ENCODE measurements at places on chromosomes 11 and 22.

DNA sequence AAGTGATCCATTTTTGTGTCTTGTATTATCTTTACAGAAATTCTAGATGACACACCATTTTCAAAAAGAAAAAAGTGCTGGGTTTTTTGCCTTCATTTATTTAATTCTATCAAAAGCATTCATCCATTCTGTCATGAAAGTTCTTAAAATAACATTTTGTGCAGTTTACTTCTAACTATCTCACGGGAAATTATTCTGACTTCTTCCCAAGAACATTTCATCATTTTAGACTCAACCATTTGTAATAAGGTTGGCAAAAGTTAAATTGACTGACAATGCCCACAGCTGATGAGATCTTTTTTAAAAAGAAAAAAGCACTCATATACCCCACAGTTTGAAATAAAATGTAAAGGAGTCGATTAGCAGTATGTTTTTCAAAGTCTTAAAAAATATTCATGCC lies 68.5 kb downstream of the SBF2 start:
- no peak for DNase-seq

DNA sequence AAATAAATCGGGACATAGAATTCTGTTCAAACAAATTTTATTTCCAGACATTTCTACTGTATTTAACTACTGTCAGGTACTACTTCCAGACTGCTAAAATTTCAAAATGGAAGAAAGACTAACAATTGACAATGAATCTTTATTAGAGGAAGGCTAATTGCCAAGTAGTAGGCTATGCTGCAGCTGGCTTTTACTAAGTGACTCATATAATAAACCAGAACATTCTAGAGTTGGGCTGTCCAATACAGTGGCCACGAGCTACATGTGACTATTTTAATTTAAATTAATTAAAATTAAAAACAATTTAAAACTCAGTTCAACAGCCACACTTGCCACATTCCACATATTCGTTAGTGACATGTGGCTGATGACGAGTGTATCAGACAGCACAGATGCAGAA lies 27.6 kb downstream of the CHKA start:
- DNase-seq, result no peak

GRCh38 chr11:971092-971690 lies 45.5 kb downstream of the AP2A2 start:
- no peak for DNase-seq

GRCh38 chr11:57491371-57492061 lies 24.0 kb downstream of the SLC43A1 start:
- DNase-seq, result peak; percentile 54

GRCh38 chr11:35488117-35488516 lies 37.3 kb downstream of the PAMR1 start:
- no peak for DNase-seq

DNA sequence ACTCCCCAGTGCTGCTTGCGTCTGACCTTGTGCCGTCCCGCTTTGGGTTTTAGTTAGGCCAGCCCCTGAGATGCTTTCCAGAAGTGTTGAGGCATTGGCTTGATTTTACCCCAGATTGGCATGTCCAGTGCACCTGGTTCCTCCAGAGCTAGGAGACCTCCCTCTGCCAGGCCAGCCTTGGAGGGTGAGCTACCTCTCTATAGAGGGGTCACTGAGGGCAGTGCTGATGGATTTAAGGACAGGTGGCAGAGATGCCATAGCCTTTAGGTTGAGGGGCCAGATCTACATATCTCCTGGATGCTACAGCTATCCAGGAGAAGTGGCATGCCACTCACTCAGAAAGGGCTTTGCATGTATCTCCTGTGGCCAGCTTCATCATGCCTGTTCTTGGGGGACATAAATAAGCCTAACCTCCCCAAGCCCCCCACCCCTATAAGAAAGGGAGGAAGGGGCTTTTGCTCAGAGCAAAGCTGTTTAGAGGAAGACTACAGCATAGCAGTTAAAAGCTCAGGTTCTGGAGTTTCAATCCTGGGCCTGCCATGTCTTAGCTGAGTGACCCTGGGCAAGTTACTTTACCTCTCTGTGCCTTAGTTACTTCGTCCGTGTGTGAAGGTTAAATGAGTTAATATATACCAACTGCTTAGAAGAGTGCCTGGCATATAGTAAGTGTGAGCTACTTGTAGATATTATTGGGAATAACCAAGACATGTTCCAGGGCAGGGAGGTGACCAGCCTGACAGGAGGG lies 6.4 kb downstream of the UBE2L3 start:
- DNase-seq, result no peak

DNA sequence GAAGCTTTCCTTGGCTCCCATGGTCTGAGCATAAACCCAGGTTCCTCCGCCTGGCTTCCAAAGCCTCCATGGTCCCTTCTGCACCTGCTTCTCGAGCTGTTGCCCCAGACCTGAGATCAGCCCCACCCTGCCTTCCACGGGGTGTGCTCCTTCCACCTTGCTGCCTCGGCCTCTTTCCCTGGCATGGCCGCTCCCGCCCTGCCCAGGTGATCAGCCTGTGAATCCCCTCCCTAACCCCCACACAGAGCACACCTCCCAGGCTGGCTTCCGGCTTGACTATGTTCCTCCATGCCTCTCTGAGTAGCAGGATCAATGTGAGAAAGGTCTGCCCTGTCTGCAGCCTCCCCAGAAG lies 2.7 kb upstream of the PPP6R3 start:
- no peak for DNase-seq

- DNase-seq, result no peak
Measured at GRCh38 chr11:129591527-129591926, 215.9 kb downstream of the BARX2 start.

GRCh38 chr22:40107851-40108378 lies 69.8 kb upstream of the TNRC6B start:
- no peak for DNase-seq

DNA sequence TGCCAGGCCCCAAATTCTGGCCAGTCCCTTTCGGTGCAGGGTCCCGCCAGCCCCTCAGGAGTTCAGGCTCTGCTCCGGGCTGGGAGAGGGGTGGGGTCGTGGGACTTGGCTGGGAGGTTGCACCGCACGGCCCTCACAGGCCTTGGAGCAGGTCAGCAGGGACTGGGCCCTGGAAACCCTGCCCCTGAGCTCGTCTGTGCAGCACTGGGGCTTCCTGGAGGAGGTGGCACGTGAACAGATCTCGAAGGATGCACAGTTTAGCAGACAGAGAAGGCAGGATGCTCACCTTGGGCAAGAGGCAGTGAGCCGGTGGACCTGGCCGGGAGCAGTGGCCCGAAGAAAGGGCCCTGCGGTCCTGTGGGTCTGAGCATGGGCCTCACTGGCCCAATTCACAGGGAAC lies 70.0 kb downstream of the WNT7B start:
- no peak for DNase-seq

GRCh38 chr11:57073128-57073527 lies 84.4 kb downstream of the OR5AK2 start:
- no peak for DNase-seq

DNA sequence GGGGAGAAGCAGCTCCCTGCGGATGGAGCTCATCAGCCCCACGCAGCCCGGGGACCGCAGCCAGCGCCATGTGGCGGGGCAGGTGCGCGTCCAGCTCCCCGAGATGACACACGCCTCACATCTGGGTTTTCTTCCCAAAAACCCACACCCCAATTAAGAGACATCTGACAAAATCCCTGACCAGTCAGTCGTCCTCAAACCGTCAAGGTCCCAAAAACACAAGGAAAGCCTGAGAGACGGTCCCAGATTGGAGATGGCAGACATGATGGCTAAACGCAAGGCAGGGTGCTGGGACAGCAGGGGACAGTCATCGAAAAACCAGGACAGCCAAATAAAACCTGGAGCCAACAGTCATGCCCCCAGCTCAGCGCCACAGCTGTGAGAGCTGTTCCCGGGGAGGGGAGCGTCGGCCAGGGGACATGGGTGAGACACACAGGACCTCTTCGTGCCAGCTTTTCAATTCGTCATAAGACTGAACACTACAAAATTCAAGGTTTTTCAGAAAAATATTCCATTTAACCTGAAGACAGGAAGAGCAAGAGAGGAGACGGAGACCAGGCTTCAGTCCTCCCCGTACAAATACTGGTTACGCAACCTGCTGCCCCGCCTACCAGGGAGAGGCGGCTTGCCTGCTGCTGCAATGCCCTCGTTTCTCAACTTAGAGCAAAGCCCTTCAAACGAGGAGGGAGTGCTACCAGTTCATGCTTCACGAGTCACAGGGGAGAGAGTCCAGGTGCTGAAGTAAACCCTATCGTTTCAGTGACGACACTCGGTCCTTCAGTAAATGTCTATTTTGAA lies 10.5 kb downstream of the TOLLIP start:
- DNase-seq, result peak; percentile 29

DNA sequence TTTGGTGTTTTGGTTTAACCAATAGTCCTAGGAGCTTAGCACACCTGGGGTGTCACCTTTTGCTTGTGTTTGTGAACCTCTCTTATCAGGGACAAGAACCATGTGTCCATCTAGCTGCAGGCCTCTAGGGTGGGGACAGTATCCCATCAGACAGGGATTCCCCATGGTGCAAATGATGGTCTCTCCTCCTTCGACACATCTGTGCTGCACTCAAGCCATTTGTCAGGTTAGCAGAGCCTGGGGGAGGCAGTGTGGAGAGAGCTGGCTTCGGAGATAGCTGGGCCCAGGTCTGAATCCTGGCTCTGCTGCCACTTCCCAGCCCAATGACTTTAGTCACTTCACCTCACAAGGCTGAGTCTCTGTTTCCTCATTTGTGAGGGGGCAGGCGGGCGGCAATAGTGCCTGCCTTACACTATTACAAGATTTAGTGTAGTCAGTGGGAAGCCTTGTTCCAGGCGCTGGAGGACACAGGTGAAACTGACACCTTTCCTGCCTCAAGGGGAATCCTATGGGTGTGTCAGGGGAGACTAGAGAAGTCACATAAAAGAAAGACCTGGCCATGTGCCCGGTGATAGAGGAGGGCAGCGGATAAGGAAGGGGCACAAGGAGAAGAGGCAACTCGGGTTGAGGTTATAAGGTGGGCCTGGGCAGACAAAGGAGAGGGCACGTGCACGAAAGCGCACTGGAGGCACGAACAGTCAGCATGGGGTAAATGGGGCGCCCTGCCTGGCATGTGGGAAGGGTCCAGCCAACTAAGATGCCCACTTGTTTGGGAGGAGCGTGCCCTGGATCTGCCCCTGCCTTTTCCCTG lies 12.6 kb downstream of the KLHL35 start:
- DNase-seq, result peak; percentile 55

Data from NCI-H69 (cell line).